ENCODE measurements at places on chromosomes 12 and 14.

DNA sequence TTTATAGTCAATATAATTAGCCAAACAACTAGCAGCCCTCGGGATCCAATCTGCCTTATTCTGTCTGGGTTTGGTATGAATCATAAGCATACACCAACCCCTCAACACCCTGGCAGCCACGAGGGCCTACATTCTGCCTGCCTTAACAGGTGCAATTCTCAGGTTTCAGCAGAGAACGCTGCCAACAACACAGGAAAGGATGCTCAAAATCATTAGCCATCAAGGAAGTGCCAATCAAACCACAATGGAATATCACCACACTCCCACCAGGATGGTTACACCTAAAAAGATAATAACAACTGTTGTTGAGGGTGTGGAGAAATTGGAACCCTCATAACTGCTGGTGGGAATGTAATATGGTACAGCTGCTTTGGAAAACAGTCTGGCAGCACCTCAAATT, 122.8 kb downstream of the TTC7B start:
- peak; percentile 5 for DNase-seq

GRCh38 chr12:42278128-42278510, 40.1 kb upstream of the YAF2 start:
- DNase-seq, result no peak

DNA sequence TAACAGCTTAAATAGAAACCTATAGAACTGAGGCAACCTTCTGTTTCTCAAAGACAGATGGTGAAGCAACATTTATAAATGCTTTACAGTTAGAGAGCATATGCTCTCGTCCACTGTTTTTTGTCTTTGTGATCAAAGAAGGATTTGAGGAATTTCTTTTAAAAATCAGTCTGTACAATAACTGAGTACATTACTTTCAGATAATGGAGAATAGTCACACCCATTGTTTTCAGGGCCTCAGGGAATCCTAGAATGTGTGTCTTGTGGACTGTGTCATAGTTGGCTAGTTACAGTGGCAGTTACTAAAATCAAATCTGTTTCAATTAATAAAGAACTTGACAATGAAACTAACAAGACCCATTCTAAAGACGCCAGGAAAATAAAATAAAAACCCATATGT, 107.9 kb downstream of the PRKCH start:
- DNase-seq, result no peak

DNA sequence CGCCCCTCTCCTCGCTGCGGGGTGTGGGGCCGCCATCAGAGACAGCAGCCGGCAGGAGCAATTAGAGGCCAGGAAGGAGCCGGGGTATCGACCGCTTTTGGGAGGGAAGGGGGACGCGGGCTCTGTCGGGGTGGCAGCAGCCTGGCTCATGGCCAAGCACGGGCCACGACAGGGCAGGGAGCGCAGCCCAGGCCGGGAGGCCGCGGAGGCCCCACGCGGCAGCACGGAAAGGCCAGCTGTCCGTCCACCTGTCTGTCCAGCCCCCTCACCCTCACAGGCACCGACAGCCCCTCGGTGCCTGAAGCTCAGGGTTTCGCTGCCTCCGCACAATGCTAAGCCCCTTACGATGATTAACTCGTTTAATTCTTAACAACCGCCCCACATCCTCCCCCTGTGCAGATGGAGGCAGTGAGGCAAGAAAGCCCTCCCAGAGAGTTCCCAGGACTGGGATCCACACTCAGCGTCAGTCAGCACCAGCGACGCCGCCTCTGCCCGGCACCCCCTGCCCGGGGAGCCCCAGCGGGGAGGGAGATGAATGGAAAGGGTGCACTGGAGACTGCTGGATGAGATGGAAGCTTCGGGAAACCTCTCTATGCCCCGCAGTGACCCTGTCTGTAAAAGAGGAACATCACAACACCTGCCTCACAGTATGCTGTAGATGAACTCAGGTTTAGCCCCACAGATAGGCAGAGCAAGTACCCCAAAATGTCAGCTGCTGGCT, 23.7 kb downstream of the NCOR2 start:
- DNase-seq, result no peak

- DNase-seq, result no peak
Observed at GRCh38 chr12:70809887-70810286, 110.7 kb downstream of the PTPRR start.

DNA sequence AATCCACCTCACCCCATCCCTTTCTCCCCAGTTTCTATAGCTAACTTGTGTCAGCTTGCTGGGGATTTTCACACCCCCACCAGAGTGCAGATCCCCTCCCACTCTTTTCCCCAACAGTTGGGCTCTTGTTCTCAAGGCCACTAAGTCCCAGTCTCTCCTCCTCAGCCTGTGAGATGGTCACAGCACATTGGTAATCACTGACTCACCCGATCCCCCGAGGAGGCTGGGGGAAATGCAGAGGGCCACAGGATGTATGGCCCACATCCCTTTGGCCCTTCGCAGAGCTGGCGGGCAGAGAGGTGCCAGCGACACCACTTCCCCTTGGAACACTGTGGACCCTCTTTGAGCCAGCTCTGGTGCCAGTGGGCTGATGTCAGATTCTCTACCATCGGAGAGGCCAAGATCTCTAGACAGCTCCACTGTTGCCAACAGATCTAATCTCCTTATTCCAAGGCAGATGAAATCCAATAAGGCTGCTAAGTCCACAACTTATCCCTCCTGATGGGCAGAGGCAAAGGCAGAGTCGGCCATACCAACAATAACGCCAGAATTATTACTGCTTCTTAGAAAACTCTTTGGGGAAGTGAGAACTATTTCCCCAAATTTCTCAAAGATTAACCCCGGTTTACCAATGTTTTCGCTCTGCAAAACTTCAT, 1.6 kb downstream of the FMNL3 start:
- no peak for DNase-seq

DNA sequence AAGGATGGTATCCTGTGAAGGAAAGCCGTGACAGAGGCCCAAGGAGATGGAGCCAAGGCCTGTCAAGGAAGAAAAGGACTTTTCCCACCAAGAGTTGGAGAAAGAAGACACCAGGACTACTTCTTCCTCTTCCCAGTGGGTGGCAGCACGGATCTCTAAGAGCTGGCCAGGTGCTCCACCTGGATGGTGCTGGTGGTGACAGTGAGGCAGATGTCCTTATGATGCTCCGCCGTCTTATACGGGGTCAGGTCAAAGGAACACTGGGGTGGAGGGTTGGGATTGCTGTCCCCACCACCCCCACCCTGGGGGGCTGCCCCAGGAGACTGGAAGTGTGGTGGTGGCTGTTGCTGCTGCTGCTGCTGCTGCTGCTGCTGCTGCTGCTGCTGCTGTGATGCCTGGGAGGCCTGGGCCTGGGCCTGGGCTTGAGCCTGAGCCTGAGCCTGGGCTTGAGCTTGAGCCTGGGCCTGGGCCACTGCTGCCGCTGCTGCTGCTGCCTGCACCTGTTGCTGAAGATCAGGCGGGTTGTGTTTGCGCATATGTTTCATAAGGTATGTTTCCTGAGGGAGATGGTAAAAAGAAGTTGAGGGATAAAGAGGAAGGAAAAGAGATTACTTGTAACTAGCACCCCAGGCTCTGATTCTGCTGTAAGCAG, 4.8 kb upstream of the ING4 start:
- DNase-seq, result no peak

DNA sequence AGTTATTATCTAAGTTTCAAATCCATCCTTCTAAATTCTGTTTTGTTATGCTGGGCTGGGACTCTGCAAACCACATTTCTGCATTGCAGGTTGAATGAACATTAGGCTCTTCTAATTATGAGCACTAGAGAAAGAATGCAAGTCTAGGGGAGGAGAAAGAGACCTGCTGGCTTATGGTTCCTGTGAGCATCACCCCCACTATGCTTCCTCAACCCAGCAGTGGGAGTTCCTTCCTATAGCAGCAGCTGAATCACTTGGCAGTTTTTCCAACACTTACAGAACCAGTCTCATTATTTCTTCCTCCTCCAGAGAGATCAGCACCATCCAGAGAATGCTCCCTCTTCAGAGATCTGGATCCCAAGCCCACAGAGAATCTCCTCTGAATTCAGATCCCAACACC, 297.7 kb upstream of the CLEC14A start:
- no peak for DNase-seq

DNA sequence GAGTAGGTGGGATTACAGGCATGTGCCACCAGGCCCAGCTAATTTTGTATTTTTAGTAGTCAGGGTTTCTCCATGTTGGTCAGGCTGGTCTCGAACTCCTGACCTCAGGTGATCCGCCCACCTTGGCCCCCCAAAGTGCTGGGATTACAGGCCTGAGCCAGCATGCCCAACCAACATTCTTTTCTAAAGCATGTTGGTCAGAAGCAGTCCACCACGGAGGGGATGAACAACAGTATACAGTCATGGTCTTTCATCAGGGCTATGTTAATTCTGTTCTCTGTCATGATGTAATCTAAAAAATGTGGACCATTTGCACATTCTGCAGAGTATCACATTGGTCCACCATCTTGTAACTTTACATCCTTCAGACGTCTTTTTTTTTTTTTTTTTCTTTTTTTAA, 3.6 kb downstream of the MRPL51 start:
- no peak for DNase-seq

- DNase-seq, result no peak
Observed at GRCh38 chr12:68234140-68234539, 8.5 kb upstream of the IL26 start.

- DNase-seq, result no peak
Observed at GRCh38 chr12:118689793-118690192, 291.5 kb upstream of the SRRM4 start.

- no peak for DNase-seq
Observed at GRCh38 chr12:94169495-94169894, 21.1 kb downstream of the PLXNC1 start.

DNA sequence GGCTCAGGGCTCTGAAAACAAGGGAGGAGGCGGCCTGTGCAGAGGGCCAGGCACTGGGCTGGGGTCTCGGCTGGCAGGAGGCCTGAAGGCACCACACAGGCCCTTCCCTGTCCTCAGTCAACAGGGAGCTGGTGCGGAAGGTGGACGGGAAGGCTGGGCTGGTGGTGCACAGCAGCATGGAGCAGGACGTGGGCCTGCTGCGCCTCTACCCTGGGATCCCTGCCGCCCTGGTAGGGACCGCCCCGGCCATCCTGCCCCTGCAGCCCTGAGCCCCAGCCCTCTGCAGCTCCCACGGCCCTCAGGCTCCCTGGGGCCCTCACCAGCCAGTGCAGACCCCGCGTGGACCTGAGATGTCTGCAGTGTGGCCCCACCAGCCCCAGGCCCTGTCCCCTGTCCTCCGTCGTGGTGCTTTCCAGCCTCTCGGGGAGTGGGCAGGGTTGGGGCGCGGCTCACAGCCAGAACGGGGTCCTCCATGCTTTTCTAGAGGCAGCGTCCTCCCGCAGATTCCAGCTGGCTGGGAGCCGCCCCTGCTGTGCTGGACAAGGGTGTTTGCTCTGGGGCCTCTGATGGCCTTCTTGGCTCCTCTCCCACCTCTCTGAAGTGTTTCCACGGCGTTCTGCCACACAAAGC, 18.1 kb downstream of the ASPG start:
- DNase-seq, result no peak

- no peak for DNase-seq
Observed at GRCh38 chr12:66627988-66628317, 50.9 kb downstream of the GRIP1 start.

DNA sequence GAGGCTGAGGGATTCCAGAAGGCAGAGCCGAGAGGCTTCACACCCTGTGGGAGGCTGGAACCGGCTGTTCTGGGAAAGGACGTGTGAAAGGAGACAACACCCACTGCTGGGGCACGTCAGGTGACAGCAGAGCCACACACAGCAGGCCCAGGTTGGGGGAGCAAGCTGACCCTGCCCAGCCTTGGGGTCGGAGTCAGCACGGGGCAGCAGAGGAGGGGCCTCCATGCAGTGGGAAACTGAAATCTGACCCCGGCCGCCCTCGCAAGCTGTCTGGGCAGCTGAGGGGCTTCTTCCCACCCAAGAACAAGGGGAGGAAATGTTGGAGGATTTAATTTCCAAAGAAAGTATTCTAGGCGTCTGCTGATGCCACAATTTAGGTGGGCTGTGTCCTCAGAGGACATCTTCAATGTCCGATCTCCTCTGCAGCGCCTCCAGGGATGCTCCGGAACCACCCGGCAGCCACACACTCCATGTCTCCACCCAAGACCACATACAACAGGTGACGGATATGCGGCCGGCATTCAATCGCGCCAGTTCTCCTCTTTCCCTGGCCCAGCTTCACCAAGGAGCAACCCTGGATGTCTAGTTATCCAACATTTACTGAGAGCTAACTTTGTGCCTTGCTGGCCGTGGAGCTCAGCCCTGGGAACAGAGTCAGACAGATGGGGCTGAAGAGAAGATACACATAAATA, 30.7 kb downstream of the SNRNP35 start:
- no peak for DNase-seq

GRCh38 chr12:112506513-112507166, 87.9 kb downstream of the PTPN11 start:
- no peak for DNase-seq

DNA sequence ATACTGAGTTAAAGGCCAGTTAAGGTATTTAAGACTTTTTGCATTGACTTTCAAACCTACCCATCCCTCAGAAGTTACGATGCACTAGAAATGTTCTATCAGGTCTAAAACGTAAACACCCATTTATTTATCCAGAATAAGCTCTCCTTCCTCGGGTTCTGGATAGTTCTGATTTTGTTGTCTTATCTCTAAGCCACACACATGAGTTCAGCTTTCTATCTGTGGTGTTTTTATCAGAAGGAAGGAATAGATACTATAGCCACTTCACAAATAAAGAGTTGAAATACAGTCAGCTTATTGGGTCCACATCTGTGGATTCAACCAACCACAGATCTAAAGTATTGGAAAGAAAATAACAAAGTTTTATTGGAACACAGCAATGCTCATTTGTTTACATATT, 5.4 kb downstream of the SFSWAP start:
- no peak for DNase-seq

DNA sequence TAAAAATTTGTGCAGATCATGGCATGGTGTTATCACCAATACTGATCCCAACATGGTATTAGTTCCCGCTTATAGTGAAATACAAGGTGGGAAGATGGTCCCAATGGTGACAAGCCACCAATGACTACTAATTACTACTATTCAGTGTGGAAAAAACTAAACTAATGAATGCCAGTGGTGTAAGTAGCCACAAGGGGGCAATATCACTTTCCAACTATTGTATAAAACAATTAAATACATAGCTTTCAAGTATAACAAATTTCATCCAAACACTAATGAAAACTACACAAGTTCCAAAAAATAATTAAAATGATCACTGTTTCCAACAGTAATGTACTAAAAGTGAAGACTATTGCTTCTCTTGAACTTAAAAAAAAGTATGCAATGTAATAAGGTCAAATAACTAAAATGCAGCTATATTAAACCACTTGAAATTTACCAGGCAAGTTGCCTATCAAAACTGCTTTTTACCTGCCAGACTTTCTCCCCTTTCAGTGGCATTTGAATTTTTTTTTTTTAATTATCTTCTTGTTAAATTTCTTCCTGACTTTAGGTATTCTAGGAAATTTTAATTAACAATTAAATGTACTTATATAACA, 58.0 kb downstream of the PAPLN start:
- peak; percentile 4 for DNase-seq

- DNase-seq, result no peak
Observed at GRCh38 chr12:63302941-63303536, 152.0 kb upstream of the AVPR1A start.

GRCh38 chr14:99234961-99235571, 36.9 kb downstream of the BCL11B start:
- no peak for DNase-seq

All from NCI-H774 (cell line).